ENCODE measurements at places on chromosomes 2 and 18. TPM values are rescaled to one million over a fixed set of nuclear protein-coding genes. Genes with fewer than 3 reads are reported as not detected.

The PLEKHH2 gene
- 25.0 TPM for total RNA-seq

The NT5DC4 gene
- not detected for total RNA-seq

DNA sequence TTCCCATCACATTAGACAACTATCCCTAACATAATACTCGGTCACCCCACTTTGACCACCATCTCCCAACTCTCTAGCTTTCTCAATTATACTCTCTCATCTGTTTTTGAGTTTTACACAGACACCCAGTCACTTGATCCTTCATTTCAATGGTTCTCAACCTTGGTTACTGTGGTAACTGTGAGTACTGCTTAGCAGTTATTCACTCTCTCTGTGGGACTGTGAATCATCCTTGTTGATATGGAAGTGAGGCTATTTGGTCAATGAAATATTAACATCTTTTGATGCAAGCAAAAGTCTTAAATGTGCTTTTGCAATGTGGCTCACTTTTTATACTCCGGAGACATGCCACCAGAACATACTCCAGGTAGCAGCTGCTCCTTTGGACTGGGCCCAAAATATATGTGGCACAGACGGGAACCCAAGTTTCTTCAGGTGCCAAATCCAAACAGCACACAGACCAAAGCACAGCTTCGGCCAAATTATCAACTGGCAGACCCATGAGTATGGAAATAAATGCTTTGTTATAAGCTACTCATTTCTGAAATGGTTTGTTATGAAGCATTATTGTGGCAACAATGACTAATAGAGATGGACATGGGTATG, 75.0 kb upstream of the SLC25A52 start:
- no peaks in the 10 kb centered on the region for H3K27me3 ChIP-seq
- DNase-seq = no peak
- no peak overlapping the region for H3K27ac ChIP-seq
- peaks cover 29% of the 10 kb centered on the region for H3K36me3 ChIP-seq
- no peak overlapping the region for H3K4me3 ChIP-seq
- no peaks in the 10 kb centered on the region for H3K4me1 ChIP-seq

GRCh38 chr18:13585379-13586153, 140.8 kb downstream of the FAM210A start:
- no peak for DNase-seq
- H3K27me3 ChIP-seq = no peaks in the 10 kb centered on the region
- no peaks in the 10 kb centered on the region for H3K4me1 ChIP-seq
- no peak overlapping the region for H3K27ac ChIP-seq

- DNase-seq = no peak
- no peaks in the 10 kb centered on the region for H3K4me1 ChIP-seq
- H3K4me3 ChIP-seq = no peak overlapping the region
- no peak overlapping the region for H3K27ac ChIP-seq
Measured at GRCh38 chr2:234178330-234179030, 128.0 kb downstream of the SPP2 start.

DNA sequence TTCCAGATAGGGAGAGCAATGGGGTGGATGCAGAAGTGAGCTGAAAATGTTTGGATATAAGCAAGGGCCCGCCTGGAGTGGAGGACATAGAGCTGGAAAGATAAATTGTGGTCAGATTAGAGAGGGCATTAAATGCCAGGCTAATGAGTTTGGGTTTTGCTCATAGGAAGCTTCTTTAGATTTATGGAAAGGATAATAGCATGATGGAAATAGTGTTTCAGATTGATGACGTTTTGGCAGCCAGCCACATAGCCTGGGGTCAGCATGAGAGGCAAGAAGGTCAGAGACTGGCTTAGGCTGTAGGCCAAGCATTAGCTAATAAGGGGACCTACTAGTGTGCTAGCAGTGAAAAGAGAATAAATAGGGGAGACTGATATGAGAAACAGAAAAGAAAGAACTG, 321.6 kb downstream of the STK39 start:
- no peak overlapping the region for H3K27ac ChIP-seq
- H3K4me1 ChIP-seq = no peaks in the 10 kb centered on the region
- no peak for DNase-seq
- H3K4me3 ChIP-seq = no peak overlapping the region
- H3K27me3 ChIP-seq = no peaks in the 10 kb centered on the region
- H3K36me3 ChIP-seq = no peaks in the 10 kb centered on the region

DNA sequence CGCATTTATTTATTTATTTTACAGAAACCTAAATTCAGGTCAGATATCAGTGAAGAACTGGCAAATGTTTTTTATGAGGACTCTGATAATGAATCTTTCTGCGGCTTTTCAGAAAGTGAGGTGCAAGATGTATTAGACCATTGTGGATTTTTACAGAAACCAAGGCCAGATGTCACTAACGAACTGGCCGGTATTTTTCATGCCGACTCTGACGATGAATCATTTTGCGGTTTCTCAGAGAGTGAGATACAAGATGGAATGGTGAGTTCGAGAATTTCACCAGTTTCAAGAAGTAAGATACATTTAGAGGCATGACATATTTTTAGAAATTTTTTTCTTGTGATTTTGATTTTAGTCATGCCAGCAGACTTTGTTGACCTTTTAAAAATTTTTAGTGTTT, 4.6 kb downstream of the CDCA7 start:
- no peak overlapping the region for H3K4me3 ChIP-seq
- no peak overlapping the region for H3K27ac ChIP-seq
- no peak for DNase-seq
- no peaks in the 10 kb centered on the region for H3K36me3 ChIP-seq
- no peaks in the 10 kb centered on the region for H3K27me3 ChIP-seq
- H3K4me1 ChIP-seq = no peaks in the 10 kb centered on the region

DNA sequence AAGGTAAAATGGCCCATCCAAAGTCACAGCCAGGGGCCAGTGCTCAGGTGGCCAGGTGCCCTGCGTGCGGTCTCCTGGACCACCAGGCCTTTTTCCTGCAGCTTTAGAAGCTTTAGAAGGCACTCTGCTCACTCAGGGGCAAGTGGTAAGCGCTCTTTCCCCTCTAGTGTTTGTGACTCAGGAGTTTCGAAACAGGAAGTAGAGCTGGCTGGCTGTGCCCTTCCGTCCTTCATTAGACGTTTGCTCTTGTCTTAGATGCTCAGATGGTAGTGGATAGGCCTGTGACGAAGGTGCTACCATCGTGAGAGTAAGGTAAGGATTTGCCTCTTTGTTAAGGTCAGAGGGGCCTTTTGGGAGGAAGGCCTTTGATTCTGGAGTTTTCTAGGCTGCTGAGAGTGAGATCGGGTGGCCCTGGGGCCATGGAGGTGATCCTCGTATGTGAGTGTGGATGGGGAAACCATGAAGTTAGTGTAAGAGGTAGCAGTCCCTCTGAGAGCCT, at the start of gene CASP8:
Gene CASP8 (plus strand): TSS at position 235 of the 499 bp plus-strand sequence. CDS start 5,951 bp downstream, outside the sequence.
- no peaks in the 10 kb centered on the region for H3K4me1 ChIP-seq
- H3K27me3 ChIP-seq = no peaks in the 10 kb centered on the region
- no peak for DNase-seq
